Stimulated activated CD8-positive, alpha-beta memory T cell treated with anti-CD3 and anti-CD28 coated beads, Interleukin-7, amount 100 ng/mL, for 4 hours (primary cell): ENCODE measurements at places on chromosomes 11 and 22.

DNA sequence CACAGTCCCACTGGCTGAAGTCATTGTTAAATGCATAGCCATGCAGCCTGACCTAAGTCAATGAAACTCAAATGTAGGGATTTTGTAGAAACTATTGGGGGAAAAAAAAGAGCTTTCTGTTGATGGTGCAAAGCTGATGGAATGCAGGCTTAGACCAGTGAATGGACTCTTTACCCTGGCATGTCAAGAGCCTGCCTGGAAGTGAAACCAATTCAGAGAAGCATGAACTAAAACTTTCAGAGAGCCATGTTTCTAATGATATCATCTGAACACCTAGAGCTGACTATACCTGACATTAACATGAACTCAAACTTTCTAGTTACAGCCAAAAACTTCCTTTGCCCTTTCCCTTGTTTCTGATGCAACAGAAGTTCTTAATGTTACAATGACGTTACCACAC lies 89.0 kb downstream of the APIP start:
- DNase-seq: no peak

DNA sequence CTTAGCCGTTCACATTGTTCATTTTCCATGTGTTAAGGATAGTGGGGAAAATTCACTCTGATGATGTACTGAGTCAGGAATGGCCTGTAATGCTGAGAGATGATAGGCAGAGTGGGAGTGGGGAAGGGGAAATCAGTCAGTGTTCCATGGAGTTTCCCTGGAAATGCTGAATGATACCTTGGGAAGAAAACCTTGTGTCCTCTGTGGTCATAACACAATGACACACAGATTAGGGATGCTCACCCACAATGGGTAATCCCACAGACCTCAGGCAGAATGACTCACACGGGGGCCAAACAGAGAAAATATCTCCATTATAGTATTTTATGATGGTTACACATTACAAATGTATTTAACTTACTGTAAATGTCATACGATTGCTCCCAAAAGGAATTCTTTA lies 118.0 kb downstream of the SNX19 start:
- no peak for DNase-seq

GRCh38 chr22:50620593-50621355 lies 7.2 kb downstream of the ARSA start:
- DNase-seq: peak; percentile 71

DNA sequence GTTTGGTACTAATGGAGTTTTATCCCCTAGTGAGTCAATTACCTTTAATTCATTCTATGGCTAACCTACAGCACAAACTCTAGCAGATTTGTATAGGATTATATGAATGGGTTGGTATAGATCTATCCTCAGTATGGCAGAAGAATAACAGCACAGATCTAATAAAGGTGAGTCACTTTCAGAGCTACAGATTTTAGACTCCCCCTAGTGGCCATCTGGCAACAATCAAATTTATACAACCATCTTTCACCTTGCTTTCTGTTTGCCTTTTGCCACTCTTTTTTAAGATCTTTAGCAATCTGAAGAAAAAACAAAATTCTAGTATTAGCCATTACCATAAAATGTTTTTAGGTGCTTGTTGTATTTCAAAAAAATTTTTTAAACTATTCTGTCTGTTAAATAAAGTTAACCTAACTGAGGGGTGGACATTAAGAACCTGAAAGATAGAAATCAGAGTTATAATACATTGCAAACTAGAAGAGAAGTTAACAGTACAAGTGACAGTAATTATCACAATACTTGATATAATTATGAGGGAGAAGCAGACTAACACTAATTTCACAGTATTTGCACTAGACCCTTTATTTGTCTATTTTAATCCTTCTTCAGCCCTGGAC lies 25.8 kb downstream of the DDIAS start:
- no peak for DNase-seq

- peak; percentile 63 for DNase-seq
Measured at GRCh38 chr11:45899448-45900174, 7.5 kb downstream of the FREY1 start.

GRCh38 chr11:106879832-106880546 lies 138.3 kb downstream of the GUCY1A2 start:
- no peak for DNase-seq

DNA sequence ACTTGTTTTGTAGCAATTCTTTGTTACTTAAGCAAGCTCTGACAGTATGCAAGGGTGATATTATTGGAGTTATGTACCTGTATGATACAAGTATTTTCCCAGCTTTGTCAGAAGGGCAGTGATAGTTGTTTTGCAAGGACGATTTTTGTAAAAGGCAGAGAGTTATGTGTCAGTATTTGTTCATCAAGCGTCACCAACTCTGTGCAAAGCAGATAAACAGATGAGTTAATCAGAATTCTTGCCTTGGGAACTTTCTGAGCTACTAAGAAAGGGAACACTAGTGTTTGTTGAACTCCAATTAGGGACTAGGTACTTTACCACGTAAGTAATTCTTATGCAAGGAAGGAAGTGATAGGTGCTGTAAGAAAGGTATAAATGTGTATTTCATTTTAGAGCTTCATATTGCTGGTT lies 1.4 kb downstream of the USP47 start:
- DNase-seq: no peak

- DNase-seq: no peak
Measured at GRCh38 chr11:88806410-88806809, 259.4 kb downstream of the GRM5 start.

GRCh38 chr11:76698321-76699043 lies 27.9 kb upstream of the LRRC32 start:
- no peak for DNase-seq

DNA sequence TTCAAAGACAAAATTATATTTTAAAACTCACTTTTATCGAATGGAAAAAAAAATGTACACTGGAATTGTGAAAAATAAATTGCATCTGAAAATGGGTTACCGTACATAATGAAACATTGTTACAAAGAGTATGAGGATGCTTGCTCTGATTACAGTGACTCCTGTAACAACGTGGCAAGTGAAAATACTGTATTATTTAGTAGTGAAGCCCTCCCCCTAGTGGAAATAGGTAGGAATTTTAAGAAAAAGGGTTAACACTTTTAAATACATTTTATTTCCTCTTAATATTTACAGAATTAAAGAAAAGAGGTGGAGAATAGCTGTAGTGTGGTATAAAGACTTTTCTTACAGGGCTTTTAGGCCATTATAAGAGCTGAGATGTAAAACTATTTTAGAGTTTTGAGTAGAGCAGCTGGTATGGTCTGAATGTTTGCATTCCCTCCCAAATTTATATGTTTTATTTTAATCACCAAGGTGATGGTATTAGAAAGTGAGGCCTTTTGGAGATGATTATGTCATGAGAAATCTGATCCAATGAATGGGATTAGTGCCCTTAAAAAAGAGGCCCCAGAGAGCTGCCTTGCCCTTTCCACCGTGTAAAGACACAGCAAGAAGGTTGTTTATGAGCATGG lies 25.2 kb downstream of the FAM76B start:
- no peak for DNase-seq

DNA sequence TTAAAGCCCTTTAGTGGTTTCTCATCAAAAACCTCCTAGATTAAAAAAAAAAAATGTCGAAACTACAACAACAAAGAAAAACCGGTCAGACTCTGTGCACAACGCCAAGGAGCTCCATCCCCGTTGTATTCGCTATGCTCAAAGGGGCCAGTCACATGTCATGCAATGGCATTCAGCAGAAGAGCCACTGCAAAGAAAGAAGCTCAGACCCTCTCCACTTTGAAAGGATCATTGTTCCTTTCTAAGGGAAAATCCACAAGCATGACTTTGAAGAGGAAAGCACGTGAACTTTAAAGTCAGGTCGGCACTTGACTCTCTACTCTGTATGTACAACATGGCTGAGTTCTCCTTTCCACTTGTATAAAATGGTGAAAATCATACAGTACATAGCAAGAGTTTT lies 655.6 kb downstream of the ETS1 start:
- no peak for DNase-seq

DNA sequence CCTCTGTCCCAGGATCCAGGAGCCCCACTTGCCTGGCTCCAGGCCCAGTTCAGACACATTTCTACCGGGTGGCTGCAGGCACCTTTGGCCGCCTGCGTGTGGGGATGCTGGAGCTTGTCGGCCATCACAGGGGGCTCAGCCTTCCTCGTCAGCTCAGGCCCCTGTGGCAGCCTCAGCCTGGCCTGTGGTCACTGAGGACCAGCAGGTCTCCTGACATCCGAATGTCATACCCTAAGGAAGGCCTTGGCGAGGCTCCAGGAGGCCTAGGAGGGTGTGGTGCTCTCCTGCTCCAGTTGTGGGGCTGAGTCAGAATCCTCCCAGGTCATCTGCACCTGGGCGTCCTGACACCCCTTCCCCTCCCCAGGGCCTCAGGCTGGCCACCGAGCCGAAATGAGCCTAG lies 14.9 kb upstream of the SOX10 start:
- no peak for DNase-seq
